ENCODE measurements at places on chromosomes 7 and 10. TPM values are rescaled to one million over a fixed set of nuclear protein-coding genes. Genes with fewer than 3 reads are reported as not detected.

The CAMK2B gene
- total RNA-seq = 8.7 TPM

DNA sequence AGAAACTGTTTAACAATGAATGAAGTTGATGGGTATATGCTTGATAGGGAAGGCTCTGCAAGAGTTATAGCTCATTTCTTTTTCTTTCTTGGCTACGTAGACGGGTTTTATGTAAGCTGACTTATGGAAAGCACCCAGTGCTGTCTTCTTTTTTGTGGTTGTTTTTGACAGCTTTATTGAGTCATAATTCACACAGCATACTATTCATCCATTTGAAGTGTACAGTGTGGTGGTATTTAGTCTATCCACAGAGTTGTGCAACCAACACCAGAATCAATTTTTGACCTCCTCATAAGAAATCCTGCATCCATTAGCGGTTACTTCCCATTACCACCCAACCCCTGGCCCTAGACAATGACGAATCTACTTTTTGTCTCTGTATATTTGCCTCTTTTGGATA is 240.6 kb upstream of the KIAA1217 start:
- H3K4me3 ChIP-seq = no peak overlapping the region
- H3K4me1 ChIP-seq = no peaks in the 10 kb centered on the region
- peaks cover 8% of the 10 kb centered on the region for H3K27me3 ChIP-seq
- DNase-seq = no peak

GRCh38 chr10:128527711-128528110 is 401.5 kb upstream of the MKI67 start:
- peaks cover 4% of the 10 kb centered on the region for H3K27me3 ChIP-seq
- DNase-seq = no peak
- H3K4me1 ChIP-seq = no peaks in the 10 kb centered on the region
- H3K36me3 ChIP-seq = no peaks in the 10 kb centered on the region
- no peak overlapping the region for H3K27ac ChIP-seq

GRCh38 chr10:102152545-102152890 is 329 bp downstream of the NOLC1 start:
- H3K4me1 ChIP-seq = peaks cover 16% of the 10 kb centered on the region
- peak; percentile 47 for DNase-seq
- H3K4me3 ChIP-seq = peak overlapping the region; percentile 5
- peak overlapping the region; percentile 77 for H3K27ac ChIP-seq
- H3K27me3 ChIP-seq = no peaks in the 10 kb centered on the region

DNA sequence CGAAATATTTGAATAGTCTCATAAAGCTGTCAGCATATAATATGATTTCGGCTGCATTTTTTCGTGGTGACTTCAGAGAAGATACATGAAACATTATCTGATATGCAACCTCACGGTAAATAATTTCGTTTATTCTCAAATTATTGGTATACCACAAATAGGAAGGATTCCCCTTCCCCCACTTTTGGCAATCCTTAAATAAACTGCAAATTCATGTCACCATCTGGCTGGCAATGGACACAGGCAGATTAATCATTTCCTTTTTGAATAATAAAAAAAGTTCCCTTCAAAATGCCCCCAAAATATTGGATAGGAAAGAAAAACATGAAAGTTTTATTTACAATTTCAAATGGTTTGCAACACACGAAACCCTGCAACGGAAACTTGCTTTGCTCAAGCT is 234.5 kb upstream of the MEOX2 start:
- no peak overlapping the region for H3K4me3 ChIP-seq
- no peak for DNase-seq
- H3K27me3 ChIP-seq = no peaks in the 10 kb centered on the region
- no peak overlapping the region for H3K27ac ChIP-seq

The CACNB2 gene
- total RNA-seq = 82.3 TPM

The CALML5 gene
- total RNA-seq = not detected

- DNase-seq = no peak
- H3K27me3 ChIP-seq = no peaks in the 10 kb centered on the region
- H3K27ac ChIP-seq = no peak overlapping the region
These were observed 625.3 kb downstream of the PARD3 start for GRCh38 chr10:34189830-34190229.

DNA sequence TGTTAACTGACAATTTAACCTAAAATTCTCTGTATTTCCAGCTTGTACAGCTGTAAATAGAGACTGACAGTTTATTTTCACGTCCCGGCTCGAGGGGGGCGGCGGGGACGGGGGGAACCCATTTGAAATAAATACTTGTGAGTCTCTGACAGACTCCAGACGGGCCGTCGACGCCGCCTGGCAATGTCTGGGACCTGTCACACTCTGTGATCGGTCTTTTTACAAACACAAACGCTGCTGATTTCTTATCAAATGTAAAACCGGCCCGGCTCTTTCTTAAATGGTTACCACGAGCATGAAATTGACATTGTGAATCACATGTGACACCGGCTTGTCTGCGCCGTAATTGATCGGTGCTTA is 57.0 kb downstream of the UNCX start:
- H3K27me3 ChIP-seq = peaks cover 41% of the 10 kb centered on the region
- peak overlapping the region; percentile 37 for H3K4me3 ChIP-seq
- no peak overlapping the region for H3K27ac ChIP-seq
- H3K36me3 ChIP-seq = no peaks in the 10 kb centered on the region
- no peak for DNase-seq

DNA sequence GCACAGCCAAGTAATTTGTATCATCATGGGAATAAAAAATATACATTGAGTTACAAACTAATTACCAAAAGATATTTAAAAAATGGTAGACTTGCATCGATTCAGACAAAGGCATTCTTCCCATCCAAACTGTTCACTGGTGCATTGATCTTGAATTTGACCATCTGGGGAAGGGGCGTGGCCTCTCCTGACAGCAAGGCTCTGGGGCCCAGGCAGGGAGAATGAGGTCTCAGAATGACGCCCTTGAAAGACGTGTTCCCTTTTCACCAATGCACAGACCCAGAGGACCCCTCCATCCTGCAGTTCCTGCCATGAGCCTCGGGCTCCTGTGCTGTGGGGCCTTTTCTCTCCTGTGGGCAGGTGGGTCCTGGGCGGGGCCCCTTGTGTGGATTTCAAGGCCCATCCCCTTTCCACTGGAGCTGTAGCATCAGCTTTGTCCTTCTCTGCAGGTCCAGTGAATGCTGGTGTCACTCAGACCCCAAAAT is 91.1 kb upstream of the PRSS58 start:
- H3K27me3 ChIP-seq = no peaks in the 10 kb centered on the region
- H3K27ac ChIP-seq = no peak overlapping the region
- no peak for DNase-seq

DNA sequence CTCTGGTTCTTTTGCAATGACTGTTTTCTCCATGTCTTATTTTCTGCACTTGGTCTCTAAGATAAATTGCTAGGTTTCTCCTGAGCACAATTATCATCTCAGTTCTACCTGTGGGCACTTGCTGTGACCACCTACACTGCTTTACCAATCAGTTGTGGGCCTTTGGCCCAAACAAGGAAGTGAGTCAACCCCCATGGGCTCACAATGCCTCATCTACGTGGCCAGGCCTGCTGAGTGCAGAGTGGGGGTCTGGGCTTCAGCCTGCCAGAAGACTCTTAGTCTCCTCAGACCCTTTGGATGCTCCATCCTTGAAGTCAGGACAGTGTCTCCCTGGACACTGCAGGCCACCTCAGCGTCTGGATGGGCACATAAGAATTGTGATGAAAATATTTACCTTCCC is 20.3 kb downstream of the SCART1 start:
- H3K27me3 ChIP-seq = no peaks in the 10 kb centered on the region
- no peak overlapping the region for H3K27ac ChIP-seq
- H3K4me1 ChIP-seq = no peaks in the 10 kb centered on the region

DNA sequence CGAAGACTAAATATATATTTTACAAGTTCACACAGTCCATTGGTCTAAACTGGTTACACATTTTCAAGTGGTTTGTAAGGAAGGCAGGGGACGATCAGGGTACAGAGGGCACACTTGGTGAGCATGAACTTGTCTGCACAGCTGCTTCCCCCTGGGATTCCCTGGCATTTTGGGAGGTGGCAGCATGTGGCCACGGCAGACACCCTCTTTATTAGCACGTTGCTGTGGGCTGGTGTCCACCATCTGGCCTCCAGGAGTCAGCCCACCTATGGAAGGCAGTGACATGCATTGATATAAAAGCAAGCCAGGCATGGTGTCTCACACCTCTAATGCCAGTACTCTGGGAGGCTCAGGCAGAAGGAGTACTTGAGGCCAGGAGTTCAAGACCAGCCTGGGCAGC is 350.2 kb downstream of the TYW1 start:
- H3K4me1 ChIP-seq = no peaks in the 10 kb centered on the region
- no peaks in the 10 kb centered on the region for H3K27me3 ChIP-seq
- DNase-seq = peak; percentile 6
- no peak overlapping the region for H3K4me3 ChIP-seq
- H3K27ac ChIP-seq = no peak overlapping the region
